ENCODE measurements at places on chromosomes 2 and 18.

DNA sequence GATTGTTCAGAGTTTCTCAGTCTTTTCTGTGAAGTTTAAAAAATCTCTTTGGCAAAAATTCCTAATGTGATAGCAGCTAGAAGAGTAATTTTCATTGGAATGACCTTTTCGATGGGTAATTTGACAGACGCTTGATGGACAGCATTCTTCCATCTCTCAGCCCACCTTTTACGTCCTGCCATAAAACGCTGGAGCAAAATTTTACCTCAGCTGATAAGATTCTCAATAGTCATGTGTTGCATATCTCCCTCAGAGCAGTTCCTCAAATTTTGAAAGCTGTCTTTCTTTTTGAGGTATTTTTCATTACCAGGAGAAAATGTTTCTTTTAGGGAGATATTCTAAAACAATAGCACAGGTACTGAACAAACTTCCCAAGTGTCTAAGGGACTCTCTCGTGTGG is 441.4 kb downstream of the PARD3B start:
- DNase-seq = peak; percentile 59

DNA sequence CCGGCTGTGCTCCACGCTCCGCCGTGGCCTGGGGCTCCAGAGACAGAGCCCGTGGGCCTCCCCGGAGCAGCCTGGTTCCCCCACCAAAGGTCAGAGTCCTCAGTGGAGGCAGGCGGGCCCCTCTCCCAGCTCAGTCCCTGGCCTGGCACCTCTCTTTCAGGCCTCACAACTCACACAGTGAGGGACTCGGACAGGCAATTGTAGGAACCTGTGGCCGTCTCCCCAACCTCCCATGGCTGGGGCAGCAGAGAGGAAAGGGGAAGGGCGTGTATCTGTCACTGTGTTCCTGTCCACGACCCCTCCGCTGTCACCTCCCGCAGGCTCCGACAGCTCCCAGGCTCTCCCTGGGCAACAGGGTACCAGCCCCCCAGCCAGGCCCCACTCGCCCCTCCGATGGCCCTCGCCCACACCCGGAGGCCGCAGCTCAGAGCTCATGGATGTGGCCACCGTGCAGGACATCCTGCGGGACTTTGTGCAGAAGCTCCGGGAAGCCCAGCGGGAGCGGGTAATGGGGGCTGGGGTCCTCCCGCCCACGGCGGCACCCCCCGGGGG is 32.4 kb upstream of the SNED1 start:
- DNase-seq = no peak

DNA sequence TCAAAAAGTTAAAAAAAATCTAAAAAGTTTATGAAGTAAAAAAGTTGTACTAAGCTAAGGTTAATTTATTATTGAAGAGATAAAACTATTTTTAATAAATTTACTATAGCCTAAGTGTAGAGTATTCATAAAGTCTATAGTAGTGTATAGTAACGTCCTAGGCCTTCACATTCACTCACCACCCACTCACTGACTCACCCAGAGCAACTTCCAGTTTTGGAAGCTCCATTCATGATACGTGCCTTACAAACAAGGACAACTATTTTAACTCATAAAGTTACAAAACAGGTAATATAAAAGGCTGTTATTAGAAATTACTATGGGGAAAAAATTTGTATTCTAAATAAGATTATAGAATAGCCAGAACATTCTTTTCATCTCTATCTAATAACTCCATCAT is 158.9 kb upstream of the FN1 start:
- DNase-seq = no peak

GRCh38 chr2:199734011-199734410 is 117.0 kb downstream of the FTCDNL1 start:
- DNase-seq = no peak

- DNase-seq = no peak
Observed at GRCh38 chr2:73103018-73103542, 9.7 kb downstream of the RAB11FIP5 start.

- no peak for DNase-seq
Observed at GRCh38 chr2:235693279-235693678, 199.4 kb downstream of the AGAP1 start.

GRCh38 chr2:171523088-171524017 is 1.1 kb downstream of the CYBRD1 start:
- DNase-seq = peak; percentile 90

- peak; percentile 65 for DNase-seq
Observed at GRCh38 chr18:71784777-71785176, 759.4 kb downstream of the CBLN2 start.

DNA sequence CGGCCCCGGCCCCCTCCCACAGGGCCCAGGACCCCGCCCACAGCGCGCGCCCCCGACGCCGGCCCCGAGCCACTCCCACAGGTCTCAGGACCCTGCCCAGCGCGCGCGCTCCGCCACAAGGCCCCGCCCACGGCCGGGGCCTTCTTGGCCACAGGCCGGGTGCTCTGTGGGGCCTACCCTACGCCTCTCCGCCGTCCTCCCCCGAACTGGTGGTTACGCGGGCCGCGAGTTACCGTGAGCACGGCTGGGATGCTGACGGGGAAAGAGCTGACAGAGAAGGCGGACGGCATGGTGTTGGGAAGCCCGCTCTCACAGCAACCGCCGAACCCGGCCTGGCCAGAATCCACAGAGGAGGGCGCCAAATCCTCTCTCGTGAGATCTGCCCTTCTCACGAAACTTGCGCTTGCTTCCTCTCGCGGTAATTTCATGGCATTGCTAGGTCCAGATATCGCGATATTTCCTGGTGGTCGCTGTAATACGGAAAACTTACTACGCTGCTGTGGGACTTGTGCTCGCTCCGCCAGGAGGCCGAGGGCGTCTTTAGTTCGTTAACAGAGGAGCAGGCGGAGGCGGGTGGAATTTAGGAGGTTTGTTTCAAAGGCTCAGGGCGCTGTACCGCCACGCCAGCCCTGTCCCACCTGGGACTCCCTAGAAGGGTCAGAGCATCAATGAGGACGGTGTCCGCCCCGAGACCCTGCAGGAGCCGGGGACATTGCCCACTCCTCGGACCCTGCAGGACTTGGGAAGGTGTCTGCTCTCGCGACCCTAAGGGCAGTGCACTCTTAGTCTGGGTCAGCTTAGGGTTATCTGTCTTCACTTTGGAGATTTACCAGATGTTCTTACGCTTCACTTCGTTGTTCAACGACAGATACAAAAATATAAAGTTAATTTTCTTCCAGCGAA is at the start of gene TMEM18:
TSS of gene TMEM18 (minus strand) at position 351 of the 903 bp plus-strand sequence. CDS start at position 290, 61 bp downstream.
- DNase-seq = peak; percentile 99

DNA sequence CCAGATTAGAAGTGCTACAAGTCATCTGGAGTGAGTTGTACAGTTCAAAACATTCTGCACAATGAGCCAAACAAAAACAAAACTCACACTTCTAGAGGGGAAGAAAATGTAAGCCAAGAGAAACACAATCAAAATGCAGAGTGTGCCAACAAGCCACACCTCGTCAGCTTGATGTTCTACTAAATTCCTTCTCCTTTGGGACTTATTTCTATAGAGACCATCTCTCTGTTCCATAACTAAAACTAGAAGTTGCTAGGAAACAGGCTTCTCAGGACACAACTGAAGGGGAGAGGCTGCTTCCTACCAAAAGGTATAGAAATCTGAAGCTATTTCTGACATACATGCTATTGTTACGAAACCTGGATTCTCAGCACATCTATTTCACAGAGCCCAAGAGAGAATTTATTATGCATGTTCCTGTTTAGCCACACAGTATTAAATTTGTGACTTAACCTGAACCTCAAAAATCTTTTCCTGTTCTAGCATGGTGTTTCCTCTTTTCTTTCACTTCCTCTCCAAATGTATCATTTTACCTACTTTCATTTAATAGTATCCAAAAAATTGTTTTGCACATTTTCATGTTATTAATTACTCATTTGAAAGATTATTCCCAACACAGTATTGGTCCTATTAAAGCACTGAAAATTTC is 211.4 kb upstream of the CCDC150 start:
- no peak for DNase-seq

DNA sequence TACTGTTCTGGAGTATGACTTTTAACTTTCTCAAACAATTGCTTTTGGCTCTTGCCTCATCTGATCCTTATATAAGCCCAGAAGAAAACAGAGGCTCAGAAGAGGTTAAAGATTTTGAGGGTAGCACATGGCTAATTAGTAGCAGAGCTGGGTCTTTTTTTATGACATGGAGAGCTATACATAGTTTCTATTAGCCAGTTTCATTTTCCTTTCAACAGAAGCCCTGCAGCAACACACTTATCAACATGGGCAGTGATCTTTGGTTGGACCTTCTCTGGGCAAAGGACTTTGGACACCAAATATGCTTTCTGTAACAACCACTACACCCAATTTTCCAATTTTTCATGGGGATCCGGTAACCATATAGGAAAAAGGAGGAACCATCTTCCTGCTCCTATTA is 64.9 kb downstream of the NCKAP5 start:
- DNase-seq = no peak

- DNase-seq = no peak
Observed at GRCh38 chr2:69493268-69493667, 56.0 kb upstream of the NFU1 start.

DNA sequence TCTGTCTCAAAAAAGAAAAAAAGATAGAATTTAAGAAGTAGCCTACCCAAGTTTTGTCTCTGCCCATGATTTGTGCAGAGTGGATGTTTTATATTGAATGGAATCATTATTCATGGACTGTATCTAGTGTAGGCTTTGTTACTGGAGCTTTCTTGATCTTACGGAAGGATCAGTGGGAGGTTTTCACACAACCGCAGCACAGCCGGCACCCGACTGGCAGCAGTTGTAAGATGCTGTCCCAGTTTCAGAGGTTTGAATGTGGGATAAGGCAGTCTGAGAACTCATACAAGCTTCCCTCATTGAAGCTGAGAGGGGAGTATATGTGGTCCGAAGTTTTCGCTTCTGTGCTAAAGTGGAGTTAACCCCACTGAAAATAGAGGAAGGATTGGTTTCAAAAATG is 19.7 kb upstream of the SAG start:
- DNase-seq = no peak

DNA sequence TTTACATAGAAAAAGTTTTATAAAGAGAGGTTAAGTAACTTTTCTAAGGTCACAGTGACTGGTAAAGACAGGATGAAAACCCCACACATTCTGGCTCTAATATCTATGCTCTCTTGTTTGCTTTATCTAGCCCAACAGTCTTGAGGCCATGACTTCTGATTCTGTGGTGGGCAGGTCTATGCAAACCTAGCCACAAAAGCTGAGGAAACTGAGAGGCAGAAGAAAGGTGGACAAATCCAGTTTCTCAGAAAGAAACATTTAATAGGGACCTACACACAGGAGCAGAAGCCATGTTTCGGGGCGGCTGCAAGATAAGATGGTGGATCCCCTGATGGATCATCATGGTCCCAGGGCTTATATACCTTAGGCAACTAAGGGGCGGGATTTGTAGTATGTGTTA is 21.8 kb downstream of the HSPD1 start:
- DNase-seq = peak; percentile 83

DNA sequence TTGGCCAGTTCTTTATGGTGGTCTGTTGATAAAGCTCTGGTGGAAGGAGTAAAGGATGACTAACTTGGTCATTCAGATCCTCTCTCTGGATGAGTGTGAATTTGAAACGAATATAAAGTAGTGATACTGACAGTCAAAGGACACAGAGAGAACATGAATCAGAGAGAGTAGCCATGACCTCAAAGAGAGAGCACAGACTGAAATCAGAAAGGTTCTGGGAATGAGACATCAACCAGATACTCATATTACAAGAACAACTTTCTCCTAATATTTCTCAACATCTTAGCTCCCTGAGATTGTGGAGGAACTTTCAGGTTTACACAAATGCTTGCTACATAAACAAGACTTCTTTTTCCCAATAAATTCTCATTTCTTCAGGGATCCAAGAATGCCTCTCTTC is 849.1 kb upstream of the CHAC2 start:
- DNase-seq = no peak

DNA sequence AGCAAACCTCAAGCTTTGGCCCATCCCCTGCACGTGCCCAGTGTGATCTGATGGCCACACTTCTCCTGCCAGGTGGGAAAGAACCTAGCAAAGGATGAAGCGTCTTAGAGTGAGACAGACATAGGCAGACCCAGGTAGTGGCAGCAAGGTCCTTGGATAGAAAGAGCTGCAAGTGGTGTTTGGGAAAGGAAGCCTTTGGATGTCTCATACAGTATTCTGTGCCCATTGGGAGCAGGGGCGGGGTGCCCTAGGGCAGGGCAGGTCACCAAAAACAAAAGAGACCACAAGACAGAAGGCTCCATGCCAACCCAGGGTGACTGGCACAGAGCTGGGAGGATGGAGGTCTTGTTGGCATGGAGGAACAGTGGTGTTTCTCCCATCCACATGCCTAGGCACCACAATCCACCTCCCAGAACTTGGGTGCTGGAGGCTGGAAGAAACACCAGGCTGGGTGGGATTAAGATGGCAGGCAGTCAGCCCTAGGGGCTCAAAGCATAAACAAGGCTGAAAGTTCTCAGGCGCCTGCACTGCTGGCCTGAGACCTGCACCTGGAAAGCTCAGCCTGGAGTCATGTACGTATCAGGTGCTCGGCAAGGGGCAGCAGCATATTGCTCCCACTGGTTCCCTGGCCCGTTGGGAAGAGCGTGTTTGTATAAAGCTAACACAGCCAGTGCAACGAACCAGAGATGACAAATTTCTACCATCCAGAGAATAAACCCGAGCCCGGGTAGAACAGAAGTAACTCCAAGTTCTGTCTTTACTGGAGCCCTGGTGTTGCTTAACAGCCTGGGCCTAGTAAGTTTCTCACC is 52.9 kb downstream of the CRACDL start:
- DNase-seq = no peak

- DNase-seq = no peak
Observed at GRCh38 chr2:124250433-124250832, 225.3 kb downstream of the CNTNAP5 start.

DNA sequence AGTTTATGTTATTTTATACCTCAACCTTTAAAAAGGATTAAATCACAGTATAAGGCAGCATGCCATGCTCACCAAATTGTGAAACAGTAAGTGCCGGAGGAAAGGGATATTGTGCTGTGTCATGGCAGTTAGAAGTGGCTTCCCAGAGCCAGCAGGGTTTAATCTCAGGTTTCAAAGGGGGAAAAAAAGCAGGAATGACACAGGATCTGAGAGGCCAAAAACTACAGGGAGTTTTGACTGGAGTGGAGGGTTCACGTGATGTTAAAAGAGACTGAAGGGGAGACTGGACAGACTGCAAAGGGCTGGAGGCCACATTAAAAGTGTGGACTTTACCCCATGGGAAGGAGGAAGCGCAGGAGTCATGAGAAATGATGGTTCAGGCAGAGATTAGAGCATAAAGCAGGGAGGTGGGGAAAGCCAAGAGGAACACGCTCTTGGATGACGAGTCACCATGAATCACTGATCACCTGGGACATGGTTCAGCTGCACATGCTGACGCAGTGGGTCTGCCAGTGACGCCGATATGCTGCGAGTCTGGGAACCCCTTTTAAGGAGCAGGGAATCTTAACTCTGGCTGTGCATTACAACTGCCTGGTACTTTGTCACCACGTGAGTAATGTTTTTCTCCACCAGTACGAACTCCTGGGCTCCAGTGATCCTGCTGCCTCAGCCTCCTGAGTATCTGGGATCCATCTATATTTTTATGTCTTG is 6.1 kb downstream of the CHMP1B start:
- DNase-seq = peak; percentile 24

DNA sequence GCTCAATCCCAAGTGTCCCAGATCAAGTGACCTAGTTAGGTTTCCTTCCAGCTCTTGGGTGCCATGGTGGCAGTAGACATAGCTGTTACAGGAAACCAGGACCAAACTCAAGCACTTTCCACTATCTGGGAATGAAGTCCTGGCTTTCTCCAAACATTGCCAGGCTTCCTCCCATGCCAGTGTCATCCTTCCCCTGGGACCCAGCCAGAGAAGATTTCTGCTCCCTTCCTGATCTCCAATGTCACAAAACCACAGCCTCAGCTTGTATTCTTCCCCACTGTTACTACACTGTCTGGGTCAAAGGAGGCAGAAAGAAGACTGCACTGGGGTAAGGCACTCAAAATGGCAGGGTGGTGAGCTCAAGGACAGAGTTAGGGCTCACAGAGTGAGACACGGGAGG is 347.1 kb downstream of the TNS1 start:
- no peak for DNase-seq
